ENCODE measurements at places on chromosomes 6 and 20.
A peak's percentile ranks its signal among the peaks of the same experiment; 100 is the strongest.

GRCh38 chr6:144134737-144135136 lies 15.6 kb upstream of the STX11 start:
- DNase-seq: no peak

DNA sequence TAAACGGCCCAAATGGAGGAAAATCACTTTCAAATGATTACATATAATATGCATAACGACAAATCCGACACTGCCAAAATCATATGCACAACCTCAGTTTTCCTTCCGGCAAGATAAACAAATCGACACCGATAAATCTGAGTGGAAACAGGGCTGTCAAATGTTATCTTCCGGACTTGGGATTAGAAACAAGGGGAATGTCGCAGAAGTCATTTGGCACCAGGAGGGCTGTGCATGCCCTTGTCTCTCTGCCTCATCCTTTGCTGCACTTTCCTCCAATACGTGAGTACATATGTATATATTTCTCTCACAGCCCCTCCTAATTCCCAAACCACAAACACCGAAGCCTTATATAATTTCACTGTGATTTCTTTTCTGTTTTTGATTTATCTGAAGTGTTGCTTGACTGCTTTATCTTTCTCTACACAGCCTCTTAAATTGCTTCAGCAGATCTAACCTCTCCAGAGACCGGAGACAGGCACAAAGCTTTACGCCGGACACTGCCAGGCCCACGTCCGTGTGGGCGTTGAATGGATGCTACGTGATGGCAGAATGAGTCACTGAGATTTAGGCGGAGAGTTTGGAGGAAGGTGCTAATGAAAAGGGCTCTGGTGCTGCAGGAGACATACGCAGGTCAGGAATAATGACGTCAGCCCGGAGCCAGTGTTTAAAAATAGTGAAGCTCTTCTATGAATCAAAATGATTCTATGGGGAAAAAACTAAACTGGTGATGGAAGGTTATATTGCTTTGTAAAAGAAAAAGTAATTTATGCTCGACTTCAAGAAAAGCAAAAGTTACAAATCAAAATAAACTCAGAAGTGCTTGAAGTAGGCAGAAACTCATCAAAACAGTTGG lies 21.0 kb upstream of the PRELID3B start:
- peak; percentile 94 for DNase-seq

DNA sequence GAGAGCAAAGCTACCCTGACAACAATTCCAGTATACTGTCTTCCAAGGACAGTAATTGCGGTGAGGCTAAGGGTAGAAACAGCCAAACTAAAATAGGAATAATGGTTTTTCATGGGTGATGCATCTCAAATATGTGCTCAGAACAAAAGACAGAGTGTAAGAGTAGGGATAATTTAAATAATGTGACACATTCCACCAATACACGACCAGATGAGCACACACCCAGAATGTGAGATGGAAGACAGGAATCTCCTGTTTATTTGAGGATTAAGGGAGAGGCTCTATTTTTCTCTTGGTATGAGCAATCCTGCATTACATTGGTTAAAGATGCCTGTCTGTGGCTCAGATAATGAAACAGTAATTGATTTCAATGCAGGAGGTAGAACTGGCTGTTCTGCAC lies 292.9 kb upstream of the ZFP64 start:
- peak; percentile 73 for DNase-seq

DNA sequence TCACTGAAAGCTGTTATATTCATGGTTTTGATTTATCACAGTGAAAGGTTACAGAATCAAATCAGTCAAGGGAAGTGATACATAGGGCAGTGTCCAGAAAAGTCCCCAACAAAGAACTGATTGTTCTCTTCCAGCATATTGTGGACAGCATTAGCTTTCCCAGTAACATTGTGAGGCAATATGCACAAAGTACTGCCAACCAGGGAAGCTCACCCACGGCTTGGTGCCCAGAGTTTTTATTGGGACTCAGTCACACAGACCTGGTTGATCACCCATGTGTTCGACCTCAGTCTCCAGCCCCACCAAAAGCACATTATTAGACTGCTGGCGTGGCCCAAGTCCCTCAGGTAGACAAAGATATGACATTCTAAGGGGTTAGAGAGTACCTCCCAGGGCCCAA lies 76.0 kb downstream of the LCA5 start:
- peak; percentile 10 for DNase-seq

DNA sequence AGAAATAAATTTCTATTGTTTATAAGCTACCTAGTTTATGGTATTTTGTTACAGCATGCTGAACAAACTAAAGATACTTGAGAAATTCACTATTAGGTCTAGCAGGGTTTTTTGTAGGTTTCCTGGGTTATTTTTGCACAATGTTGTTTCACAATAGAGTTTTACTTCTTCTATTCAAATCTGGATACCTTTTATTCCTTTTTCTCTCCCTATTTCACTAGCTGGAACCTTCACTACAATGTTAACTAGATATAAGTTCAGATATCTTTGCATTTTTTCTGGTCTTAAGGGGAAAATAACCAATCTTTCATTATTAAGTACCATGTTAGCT lies 237.7 kb upstream of the CITED2 start:
- DNase-seq: no peak

DNA sequence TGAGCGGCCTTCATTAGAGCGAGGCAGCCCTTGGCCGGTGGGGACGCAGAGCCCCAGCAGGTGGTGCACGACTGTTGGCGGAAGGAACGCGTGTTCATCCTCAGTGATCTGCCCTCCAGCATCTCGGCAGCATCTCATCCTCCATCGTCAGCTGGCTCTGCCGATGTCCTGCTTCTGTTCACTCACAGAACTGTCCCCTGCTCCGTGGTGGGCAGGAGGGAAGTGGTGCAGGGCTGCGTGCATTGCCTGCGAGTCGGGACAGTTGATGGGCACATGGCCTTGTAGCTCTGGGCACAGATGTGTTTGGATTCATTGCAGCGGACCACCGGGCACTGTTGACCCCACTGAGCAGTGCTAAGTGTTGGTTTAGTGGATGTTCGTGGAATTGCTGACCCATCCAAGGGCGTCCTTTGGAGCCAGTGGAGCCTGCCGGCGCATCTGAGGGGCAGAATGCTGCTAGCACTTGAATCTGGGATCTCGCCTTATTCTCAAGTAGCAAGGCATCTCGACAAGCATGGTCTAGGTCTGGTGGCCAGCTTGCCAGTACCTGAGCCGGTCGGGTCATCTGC lies 6.7 kb upstream of the SLC17A9 start:
- no peak for DNase-seq

DNA sequence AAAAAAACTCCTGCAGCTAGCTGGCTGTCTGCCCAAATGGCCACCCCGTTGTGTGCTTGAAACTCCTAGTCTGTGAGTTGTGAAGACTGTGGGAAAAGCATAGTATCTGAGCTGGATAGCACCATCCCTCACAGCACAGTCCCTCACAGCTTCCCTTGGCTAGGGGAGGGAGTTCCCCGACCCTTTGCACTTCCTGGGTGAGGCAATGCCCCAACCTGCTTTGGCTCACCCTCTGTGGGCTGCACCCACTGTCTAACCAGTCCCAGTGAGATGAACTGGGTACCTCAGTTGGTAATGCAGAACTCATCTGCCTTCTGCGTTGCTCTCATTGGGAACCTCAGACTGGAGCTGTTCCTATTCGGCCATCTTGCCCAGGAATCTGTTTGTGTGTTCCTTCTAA lies 260.6 kb upstream of the STXBP5 start:
- DNase-seq: no peak

GRCh38 chr20:59605601-59606364 lies 1.4 kb downstream of the PHACTR3 start:
- no peak for DNase-seq

DNA sequence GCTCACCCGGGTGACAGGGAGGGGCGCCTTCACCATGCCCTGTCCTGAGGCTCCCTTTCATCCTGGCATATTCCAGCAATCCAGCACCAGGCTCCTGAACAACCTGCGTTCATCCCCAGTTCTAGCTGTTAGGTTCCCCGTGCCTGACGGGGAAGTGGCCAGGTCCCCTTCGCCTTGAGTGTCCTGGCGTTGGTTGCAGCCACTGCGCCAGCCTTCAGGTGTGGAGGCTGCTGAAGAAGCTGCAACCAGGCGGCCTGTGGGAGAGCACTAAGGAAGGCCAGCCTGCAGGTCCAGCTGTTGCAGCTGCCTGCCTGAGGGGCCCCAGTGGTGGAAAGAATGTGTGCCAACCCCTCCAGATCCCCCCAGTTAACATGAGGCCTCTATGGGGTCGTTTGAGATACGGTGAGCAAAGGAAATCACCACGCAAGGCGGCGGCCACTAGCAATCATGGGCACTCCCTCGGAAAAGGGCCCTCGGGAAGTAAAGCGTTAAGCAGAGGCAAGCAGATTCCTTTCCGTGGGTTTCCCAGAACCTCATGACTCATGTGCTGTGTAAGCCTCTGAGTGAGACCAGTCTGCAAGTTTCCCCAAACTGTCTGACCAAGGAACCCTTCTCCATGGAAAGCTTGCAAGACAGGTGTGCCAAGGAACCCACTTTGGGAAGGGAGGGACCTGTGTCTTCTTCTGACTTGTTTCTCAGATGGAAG lies 320.8 kb downstream of the TAF4 start:
- no peak for DNase-seq

DNA sequence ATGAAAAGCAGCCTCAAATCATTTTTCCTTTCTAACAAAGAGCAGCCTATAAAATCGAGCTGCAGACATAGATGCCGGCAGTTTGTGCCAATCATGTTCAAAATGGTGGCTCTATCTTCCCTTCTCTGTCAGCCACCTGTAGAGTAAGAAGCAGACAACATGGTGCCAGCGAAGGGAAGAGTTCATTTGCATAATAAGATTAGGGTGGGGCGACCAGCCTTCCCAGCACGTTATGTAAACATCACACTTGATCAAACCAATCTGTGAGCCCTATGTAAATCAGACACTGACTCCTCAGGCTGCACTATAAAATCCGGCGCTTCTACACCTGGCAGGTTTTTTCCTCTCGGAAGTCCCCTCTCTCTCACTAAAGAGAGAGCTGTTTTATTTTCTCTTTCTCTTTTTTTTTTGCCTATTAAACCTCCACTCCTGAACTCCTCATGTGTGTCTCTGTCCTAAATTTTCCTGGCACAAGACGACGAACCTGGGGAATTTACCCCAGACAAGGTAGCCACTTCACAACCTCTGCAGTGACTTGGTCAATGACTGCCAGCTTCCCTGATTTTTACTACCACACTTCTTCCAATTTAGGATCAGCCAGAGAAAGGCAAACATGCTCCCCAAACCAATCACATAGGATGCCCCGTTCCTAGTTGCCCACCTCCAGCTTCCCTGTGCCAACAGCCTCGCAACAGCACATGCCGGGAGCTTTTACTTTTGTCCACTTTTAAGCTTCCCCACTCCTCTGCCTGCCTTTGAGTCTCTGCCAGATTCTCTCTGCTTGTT lies 12.9 kb downstream of the TPMT start:
- DNase-seq: no peak

- peak; percentile 71 for DNase-seq
These were observed 61.2 kb downstream of the C6orf52 start for GRCh38 chr6:10633216-10633615.

- no peak for DNase-seq
These were observed 66.8 kb upstream of the CCN2 start for GRCh38 chr6:132017942-132018341.

- no peak for DNase-seq
These were observed 34.7 kb downstream of the CD24 start for GRCh38 chr6:106939848-106940247.

GRCh38 chr6:111356551-111356950 lies 126.5 kb downstream of the REV3L start:
- DNase-seq: no peak

- DNase-seq: no peak
These were observed 5.2 kb downstream of the SYTL3 start for GRCh38 chr6:158654960-158655489.

GRCh38 chr20:41095110-41095969 lies 42.0 kb upstream of the PLCG1 start:
- peak; percentile 67 for DNase-seq

DNA sequence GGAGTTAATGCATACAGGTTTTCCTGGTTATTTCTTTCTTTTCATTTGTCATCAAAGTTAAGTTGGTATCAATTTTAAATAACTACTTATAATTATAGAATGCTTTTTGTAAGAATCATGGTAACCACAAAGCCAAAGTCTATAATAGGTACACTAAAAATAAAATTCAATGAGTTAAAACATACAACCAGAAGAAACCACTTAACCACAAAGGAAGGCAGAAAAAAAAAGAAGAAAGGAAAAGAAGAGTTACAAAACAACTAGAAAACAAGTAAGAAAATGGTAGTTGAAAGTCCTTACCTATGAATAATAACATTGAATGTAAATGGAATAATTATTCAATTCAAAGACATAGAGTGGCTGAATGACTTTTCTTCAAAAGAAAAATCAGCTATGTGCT lies 45.6 kb downstream of the THBS2 start:
- no peak for DNase-seq
